Astrocyte of the spinal cord (primary cell): ENCODE measurements at places on chromosomes 7 and 10.

DNA sequence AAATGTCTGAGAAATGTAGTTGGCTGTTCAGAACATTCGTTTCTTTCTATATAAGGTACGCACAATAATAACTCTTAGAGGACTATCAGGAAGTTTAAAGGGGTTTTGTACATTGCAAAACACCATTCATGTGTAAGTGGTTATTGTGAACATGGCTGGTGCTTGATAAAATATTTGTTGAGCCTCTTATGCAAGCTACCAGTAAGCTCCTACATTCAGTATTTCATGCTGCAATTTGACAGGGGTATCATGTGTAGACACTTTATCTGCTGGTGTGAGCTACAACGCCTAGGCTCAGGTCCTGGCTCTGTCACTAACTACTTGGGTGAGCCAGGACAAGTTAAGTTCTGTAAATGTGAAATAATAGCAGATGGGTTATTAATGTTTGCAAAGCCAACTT, 75.5 kb downstream of the MAP3K8 start:
- DNase-seq = no peak

- no peak for DNase-seq
Observed at GRCh38 chr10:75250934-75251333, 15.2 kb upstream of the COMTD1 start.

DNA sequence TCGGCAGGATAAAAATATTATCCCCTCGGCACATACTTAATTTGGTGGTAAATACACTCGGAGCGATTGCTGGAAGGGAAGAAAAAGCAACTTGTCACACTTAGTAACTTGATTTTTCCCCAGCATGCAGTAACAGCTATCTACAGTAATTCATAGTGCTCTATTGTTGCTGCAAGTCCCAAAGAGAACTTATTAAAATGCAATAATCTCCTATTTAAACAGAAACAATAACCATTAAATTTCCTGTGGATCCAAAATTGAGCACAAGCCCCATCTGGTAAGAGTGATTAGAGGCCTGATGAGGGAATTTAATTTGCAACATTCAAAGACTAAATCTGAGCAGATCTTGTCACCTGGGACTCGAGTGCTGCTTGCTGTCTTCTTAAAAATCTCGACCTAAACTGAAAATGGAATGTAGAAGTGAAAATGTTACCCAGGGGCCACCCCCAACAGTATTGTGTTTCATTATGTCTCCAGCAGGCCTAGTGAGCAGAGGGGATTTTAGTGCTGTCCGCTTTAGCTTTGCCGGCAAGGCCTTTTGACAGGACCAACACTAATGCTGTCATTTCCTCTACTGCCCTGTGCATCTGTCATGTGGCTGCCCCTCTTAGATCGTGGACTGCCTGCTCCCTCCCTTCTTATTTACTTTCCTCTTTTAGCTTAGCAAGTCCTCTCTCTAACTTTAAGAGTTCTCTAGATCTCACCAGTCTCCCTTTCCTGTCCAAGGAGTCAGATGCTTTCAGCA, 639.7 kb downstream of the AUTS2 start:
- no peak for DNase-seq

DNA sequence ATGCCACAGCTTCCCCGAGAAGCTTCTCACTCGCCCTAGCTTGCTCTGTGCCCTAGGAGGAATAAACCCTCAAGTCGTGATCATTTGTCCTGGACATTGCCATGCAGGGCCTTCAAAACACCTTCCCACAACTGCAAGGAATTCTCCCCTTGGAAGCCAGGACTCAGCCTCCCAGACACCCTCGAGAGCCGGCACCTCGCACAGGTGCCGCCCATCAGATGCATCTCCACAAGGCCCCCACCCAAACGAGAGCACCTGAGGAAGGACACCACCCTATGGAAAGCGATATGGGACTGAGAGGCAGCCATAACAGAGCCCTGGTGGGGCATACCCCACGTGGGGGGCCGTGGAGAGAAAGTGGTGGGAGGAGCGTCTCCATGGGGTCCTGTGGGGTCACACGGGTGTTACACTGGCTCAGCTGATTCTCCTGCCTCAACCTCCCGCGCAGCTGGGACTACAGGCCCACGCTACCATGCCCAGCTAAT, 77.6 kb upstream of the FOXK1 start:
- DNase-seq = no peak

DNA sequence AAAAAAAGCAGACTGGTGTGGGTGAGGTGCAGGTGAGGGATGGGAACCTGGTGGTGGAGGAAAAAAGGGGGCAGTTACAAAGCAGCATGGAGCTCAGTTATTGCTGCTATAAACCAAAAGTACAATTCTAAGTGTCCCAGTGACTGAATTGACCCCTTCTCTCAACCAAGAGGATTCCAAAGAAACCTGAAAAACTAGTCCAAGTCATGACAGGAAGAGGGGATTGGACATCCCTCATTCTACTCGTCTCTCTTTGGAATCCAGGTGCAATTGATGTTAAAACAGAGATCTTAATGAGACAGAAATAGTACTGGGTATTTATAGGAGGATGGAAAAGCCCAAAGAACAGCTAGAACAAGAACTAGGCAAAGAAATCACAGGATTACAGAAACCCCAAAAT, 322.3 kb upstream of the IGFBP3 start:
- no peak for DNase-seq

GRCh38 chr7:96596120-96596826, 113.4 kb downstream of the SEM1 start:
- DNase-seq = no peak

DNA sequence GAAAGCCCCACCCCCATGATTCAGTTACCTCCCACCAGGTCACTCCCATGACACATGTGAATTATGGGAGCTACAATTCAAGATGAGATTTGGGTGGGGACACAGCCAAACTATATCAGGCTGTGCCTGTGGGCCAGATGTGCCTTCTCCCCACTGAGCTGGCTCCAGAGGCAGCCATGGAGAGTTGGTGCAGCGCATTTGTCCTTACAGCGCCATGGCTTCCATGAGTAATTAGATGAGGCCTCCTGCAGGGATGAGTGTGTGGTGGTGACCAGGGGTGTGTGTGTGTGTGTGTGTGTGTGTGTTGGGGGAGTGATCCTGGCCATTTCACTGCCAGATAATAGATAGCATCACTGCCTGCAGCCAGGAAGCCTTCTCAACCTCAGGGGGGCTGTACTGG, 94.6 kb downstream of the FANK1 start:
- no peak for DNase-seq

DNA sequence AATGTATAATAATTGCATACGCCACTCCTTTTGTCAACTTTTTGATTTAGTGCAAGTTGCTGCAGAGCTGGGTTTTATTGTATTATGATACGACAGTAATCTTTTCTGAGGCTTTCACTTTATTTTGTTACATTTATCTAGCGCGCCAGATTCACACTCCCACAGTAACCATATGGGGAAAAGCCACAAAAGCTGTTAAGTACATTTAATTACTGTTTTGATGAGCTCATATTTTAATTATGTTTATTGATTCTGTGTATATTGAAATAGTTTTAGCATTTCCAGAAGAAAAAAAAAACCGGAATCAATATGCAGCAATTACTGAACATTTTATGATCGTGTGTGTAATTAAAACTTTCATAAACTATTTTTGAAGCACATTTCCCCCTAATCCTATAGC, 118.5 kb downstream of the RAB11FIP2 start:
- DNase-seq = no peak

DNA sequence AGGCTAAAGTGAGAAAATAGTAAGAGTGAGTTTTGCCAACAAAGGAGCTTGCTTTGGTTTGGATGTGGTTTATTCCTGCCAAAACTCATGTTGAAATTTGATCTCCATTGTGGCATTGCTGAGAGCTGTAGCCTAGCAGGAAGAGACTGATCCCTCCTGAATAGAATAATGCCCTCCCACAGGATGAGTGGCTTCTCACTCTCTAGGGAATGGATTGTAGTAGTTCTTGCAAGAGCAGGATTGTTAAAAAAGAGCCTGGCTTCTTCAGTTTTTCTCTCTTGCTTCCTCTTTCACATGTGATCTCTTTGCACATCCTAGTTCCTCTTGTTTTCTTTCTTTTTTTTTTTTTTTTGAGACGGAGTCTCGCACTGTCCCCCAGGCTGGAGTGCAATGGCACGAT, 34.4 kb downstream of the ASAH2 start:
- peak; percentile 5 for DNase-seq

- no peak for DNase-seq
Observed at GRCh38 chr7:157703534-157704195, 366.9 kb downstream of the DNAJB6 start.

GRCh38 chr7:28362812-28363211, 49.5 kb upstream of the CREB5 start:
- no peak for DNase-seq

DNA sequence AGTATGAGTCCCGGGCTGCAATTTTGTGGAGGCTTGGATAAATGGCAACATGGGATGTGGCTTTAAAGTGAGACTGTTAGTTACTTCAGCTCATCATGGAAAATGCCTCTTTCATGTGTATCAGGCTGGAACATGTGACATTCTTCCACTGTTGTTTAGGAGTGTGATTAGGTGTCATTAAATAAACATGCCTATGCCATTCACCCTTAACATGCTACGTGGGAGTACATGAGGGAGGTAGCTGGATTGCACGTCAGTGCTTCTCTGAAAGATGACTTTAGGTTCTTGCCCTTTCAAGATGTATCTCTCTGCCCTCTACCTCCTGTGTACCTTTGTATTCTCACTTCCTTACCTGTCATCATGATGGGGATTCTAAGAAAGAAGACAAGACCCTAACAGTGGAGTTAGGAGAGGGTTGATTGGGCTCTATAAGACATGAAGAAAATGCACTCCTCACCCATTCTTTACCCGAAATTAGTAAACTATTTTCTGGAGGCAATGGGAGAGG, 8.9 kb downstream of the AKR1E2 start:
- DNase-seq = no peak

DNA sequence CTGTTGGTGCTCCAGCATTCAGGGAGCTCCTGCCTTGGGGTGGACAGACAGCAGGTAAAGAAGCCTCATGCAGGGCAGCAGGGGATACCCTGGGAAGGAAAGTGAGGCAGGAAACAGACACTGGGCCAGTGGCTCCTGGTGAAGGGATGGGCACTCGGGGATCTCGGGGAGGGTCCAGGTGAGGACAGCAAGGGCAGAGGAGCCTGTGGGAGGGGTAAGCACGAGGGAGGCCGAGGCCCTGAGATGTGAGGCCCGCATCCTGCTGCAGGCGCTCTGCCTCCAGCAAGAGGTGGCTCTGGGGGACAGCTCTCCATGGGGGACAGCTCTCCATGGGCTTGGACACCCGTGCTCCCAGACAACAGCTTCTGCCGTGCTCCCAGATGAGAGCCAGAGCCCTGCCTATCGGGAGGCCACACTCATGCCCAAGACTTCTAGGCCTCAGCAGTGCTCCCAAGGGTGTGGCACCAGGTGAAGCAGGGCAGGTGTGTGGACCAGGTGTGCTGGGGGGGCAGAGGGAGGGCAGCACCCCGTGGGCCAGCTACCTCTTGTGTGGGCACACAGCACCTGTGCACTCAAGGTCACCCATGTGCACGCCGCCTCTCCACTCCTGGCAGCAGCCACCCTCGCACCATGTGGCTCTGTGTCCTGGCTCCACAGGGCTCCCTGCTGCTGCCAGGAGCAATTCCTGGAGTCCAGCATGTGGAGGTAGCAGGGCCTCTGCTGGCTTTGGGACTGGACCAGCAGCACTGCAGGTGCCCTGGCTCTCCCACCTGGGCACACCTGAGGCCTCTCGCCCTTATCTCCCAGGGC, 93.6 kb upstream of the INSIG1 start:
- no peak for DNase-seq

DNA sequence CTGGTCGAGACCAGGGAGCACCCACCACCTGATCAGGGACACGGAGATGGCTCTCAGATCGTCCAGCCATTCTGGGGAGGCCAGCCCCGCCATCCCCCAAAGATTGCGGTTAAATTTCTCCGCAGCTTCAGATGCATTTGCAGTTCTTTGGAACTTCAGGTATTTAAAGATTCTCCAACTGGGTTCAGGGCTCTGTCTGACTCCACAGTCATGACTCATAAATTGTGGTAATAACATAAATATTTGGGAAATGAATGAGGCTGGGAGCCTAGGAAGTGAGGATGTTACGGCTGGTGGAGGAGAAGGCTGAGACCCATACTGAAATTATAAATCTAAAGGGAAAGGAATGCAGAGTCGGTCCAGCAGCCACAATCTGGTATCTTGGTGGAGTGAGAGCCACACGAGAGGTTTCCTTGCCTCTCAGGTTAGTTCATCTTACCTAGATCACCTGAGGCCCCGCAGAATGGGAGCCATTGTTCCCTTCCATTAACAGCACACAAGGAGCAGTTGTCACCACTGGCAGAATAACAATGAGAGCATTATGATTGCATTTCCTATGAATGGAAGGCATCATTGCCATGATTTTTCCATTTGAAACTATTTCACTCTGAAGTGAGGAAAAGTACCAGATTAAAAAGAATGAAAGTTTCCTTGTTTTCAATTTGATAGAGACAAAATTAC, 26.7 kb upstream of the DNAJB6 start:
- peak; percentile 95 for DNase-seq

GRCh38 chr10:17199351-17199804, 2.1 kb downstream of the TRDMT1 start:
- DNase-seq = peak; percentile 70

GRCh38 chr10:79149662-79150443, 81.1 kb downstream of the ZMIZ1 start:
- peak; percentile 65 for DNase-seq

DNA sequence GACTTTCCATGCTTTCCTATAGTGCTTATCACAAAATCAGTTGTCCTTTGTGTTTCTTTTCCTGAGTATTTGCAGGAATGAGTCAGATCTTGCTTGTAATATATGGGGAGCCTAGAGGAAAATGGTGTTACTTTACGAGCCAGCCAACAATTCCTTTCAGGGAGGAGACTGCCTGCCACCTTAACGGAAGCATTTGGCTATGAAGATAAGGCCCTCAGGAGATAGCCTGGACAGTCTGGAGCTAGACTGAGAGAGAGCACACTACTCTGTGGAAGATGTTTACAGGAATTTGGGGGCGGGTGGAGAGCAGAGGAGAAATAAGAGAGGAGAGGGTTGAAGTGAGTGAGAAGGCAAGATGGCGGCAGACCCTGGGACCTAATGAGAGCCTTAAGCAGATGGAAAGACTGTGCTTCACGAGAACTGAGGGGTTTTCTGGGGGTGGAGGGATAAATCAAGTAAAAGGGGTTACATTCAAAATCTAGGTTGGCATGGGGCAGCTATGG, 126.3 kb downstream of the SNX10 start:
- no peak for DNase-seq

GRCh38 chr10:67782530-67782929, 55.5 kb downstream of the DNAJC12 start:
- DNase-seq = no peak

GRCh38 chr10:113788604-113789083, 37.2 kb downstream of the PLEKHS1 start:
- peak; percentile 95 for DNase-seq

DNA sequence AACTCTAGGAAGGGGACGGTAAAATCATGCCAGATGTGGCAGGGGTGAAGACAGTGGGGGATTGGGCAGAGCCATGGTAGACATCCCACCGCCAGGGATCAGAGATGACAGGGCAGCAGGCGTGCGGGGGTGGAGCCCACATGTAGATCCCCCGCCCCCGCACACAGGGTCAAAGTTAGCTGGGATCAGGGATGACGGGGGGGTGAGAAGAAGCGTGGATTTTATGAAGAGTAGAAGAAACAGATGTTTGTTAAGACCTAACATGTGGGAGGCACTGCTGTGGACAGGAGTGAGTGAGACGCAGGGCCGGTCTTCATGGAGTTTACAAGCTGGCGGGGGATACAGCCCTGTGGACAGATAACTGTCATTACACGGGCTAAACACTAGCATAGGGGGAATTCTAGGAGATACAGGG, 154.0 kb upstream of the KLF14 start:
- DNase-seq = no peak
